ENCODE measurements at places on chromosomes 12 and 14.
A peak's percentile ranks its signal among the peaks of the same experiment; 100 is the strongest.

DNA sequence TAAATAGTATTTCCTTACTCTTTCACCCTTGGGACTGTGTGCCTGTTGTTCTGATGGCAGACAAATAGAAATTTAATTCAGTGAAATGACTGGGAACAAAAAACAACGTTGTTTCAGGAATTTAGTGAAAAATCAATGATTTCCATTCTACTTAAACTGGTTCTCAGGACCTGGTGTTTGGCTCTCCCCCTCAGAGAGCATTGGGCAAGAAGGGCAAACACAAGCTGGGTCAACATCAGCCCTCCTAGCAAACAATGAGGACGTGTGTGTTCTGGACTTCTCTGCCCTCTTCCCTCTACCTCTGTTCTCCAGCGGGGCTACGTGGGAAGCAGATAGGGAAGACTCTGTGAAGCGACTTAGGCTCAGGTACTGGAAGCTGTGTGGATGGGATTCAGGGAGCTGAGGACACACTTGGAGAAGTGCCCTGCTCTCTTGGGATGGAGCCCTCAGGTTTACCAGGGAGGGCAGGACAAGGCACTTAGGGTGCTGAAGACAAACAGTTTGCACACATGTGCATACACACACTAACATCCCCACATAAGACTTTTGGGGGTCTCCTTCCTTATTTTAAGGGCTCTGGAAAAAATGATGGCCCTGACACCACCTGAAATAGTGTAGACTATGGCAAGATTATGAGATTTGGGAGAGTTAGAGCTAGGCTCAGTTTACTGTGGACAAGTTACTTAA, 7.6 kb upstream of the SERPINA1 start:
- no peak for DNase-seq

DNA sequence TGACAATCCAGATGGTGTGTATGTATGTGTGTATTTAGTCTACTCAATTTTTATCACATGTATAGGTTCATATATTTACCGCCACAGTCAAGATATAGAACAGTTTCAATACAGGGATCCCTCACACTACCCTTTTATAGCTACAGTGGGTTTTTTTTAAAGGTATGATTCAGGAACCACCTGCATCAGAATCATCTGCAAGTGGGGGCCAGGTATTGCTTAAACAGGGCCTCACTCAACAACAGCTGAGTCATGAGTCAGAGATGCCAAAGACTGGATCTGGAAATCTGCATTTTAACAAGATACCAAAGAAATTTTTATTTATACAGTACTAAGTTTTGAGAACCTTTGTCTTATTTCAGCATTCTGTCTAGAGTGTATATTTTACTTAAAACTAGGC, 117.6 kb downstream of the SLC35F4 start:
- no peak for DNase-seq

GRCh38 chr12:3071107-3071506, 6.1 kb upstream of the TSPAN9 start:
- DNase-seq, result no peak

- DNase-seq, result no peak
Observed at GRCh38 chr12:28360253-28360652, 170.0 kb downstream of the CCDC91 start.

GRCh38 chr12:128531170-128531569, 264.2 kb downstream of the TMEM132C start:
- DNase-seq, result no peak

GRCh38 chr12:70006619-70006973, 181.6 kb downstream of the MYRFL start:
- no peak for DNase-seq

- DNase-seq, result no peak
Observed at GRCh38 chr14:28344381-28344780, 422.2 kb upstream of the FOXG1 start.

GRCh38 chr14:85332401-85332800, 197.5 kb upstream of the FLRT2 start:
- no peak for DNase-seq

DNA sequence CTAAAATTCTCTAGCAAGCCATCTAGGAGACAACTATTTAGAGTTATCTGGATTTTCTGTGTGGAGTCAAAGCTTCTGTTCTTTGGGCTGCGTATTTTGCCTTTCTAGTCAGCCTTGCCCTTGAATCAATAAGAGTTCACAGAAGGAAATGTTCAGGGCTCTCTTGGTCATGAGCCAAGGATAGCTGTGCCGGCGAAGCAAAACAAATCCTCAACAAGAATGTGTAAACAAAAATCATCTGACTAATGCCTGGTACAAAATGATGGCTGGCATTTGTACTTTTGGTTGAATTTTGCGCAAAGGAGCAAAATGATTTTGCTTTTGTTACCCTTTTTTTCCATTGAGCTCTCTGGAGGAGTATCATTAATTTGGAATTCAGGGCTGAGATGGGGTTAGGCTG, 171.1 kb downstream of the DACT1 start:
- DNase-seq, result no peak

- no peak for DNase-seq
Observed at GRCh38 chr12:29104516-29104915, 44.6 kb upstream of the FAR2 start.

DNA sequence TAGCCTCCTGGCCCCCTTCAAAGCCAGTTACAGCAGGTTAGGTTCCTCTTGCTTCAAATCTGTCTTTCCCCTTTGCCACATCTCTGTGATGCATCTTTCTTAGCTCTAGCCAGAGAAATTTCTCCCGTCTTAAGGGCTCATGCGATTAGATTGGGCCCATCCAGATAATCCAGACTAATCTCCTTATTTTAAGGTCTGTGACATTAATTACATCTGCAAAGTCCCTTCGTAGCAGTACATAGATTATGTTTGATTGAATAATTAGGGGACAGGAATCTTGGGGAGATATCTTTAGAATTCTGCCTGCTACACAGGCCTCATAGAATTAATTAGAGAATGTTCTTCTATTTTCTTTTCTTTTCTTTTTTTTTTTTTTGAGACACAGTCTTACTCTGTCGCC, 79.3 kb downstream of the SPATS2 start:
- no peak for DNase-seq

DNA sequence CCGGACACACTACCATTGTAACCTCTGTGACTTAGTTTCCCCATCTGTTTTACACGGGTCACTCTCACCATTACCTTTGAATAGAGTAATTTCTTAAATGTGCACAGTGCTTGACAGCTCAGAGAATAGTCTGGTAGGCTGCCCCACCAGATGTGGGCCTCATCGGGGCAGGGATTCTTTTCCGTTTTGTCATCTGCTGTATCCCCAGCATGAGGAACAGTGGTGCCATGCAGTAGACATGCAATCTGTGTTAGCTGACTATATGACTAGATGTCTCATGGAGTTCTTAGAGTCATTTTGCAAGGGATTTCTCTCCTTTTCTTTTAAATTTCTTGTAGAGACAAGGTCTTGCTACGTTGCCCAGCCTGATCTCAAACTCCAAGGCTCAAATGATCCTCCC, 44.9 kb upstream of the PLEKHG3 start:
- no peak for DNase-seq

GRCh38 chr14:21791749-21792148, 118.1 kb upstream of the OR4E1 start:
- no peak for DNase-seq

- DNase-seq, result peak; percentile 70
Observed at GRCh38 chr14:90522571-90523191, 125.9 kb downstream of the CALM1 start.

GRCh38 chr12:129294868-129295267, 441.6 kb downstream of the GLT1D1 start:
- no peak for DNase-seq

DNA sequence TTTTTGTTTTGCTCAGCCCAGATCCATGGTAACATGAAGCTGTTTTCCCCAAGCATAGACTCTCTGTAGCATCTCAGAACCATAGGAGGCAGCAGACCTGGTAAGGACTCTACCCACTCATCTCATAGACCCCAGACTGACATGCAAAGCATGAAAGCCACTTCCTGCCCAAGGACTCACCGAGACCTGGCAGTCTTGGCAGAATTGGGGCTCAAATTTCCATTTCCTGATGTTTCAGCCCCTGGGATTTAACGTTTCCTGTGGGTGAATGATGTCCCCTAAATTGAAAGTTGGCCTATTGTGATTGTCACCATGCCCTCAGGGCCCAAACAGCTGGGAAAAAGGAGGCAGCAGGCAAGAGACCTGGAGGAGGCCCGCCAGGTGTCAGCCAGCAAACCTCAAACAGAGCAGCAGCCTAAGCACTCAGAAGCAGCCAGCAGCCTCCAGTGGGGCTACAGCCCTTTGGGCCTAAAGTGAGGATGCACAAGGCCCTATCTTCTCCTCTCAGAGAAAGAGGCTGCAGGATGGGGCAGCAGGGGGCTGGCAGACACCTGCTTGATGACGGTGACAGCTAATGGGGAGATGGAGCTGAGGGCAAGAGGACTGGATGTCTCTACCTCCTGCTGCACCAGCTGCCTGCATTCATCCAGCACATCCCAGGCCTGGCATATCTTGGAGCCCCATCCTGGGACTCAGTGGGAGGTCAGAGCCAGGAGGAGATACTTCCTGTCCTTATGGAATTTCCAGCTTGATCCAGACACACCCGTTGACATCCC, 8.5 kb downstream of the KRT85 start:
- no peak for DNase-seq
